ENCODE measurements at places on chromosomes 16 and 17. TPM values are rescaled to one million over a fixed set of nuclear protein-coding genes. Genes with fewer than 3 reads are reported as not detected.

Gene CFAP52
- total RNA-seq = not detected

GRCh38 chr16:57609541-57610401 lies 18.7 kb upstream of the ADGRG1 start:
- DNase-seq = peak; percentile 93

DNA sequence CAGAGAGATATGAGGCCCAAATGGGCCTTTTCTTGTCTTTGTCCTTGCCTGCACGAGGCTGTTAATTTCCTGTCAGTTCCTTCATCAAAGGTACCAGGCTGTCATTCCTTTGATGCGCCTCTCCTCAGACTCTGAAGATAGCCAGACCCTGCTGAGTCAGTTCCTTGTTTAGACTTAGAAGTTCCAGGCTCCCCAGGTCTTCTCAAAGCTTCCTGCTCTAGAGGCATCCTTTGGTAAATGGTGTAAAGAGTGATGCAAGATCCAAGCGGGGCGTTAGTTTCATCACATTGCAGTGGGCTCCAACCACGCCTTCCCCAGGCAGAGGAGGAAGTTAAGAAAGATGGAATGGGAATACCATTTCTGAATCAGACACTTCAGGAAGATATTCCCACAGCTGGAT lies 4.0 kb upstream of the CDH11 start:
- DNase-seq = no peak

- DNase-seq = no peak
Observed at GRCh38 chr16:8946544-8946943, 17.2 kb downstream of the USP7 start.

GRCh38 chr17:59186850-59187249 lies 23.0 kb upstream of the SMG8 start:
- no peak for DNase-seq

Gene KRTAP9-8
- total RNA-seq = not detected

GRCh38 chr16:56823081-56823733 lies 41.8 kb upstream of the SLC12A3 start:
- DNase-seq = no peak

All from activated CD4-positive, alpha-beta T cell treated with anti-CD3 and anti-CD28 coated beads for 36 hours (primary cell).